Bronchus fibroblast of lung (primary cell): ENCODE measurements at places on chromosomes 7 and 10. TPM values are rescaled to one million over a fixed set of nuclear protein-coding genes. Genes with fewer than 3 reads are reported as not detected.

The ACHE gene
- 0.34 TPM in 1 of 2 replicates, not detected in the other for total RNA-seq

The HTRA1 gene
- total RNA-seq: 57.0 and 62.6 TPM in 2 replicates

The TAS2R41 gene
- not detected in 2 replicates for total RNA-seq

The GARIN1A gene
- total RNA-seq: 0.34 and 0.45 TPM in 2 replicates

The CADPS2 gene
- 4.3 and 5.7 TPM in 2 replicates for total RNA-seq
